Dermis microvascular lymphatic vessel endothelial cell (primary cell): ENCODE measurements at places on chromosomes 7 and 10. TPM values are rescaled to one million over a fixed set of nuclear protein-coding genes. Genes with fewer than 3 reads are reported as not detected.
A peak's percentile ranks its signal among the peaks of the same experiment; 100 is the strongest.

DNA sequence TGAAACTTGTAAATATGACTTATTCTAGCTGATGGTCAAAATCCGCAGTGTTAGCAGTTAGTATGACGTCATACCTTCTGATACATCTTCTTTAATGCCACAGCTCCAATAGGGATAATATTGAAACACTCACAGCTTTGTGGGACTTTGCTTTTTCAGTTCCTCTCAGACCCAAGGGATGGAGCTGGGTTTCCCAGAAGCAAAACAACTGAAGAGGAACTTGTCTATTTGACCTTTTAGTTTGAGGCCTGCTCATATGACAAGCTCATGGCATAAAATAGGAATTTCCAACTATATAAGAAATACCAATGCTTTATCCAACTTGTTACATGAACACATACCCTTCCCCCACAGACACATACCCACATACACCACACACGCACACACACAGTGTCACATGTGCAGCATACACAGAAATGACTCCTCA is 31.6 kb upstream of the C10orf67 start:
- no peak for DNase-seq

- no peak for DNase-seq
Measured at GRCh38 chr7:123961771-123962170, 36.7 kb downstream of the SPAM1 start.

GRCh38 chr10:89954787-89955566 is 253.6 kb downstream of the KIF20B start:
- DNase-seq: no peak

GRCh38 chr7:114087653-114088469 is 169.1 kb upstream of the PPP1R3A start:
- no peak for DNase-seq

- no peak for DNase-seq
Measured at GRCh38 chr10:47127188-47127785, 172.7 kb upstream of the GDF10 start.

GRCh38 chr10:132106431-132106830 is 40.7 kb downstream of the JAKMIP3 start:
- DNase-seq: no peak

DNA sequence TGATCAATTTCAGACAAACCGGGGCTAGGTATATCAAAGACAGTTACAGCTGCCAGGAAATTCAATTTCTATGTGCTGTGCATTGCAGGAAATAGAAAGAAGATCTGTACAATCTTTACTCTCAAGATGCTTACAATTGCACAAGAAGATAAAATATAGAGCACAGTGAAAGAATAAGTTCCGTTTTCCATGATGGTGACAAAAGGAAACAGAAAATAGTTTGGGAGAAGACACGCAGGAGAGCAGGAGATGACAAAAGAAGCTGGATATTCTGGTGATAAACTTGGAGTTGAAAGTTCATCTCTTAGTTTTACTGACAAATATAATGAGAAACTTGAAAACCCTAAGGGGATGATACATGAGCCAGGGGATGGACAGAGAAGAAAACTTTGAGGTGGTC is 646.0 kb downstream of the PARD3 start:
- no peak for DNase-seq

- no peak for DNase-seq
Measured at GRCh38 chr7:125663961-125664360, 734.3 kb upstream of the POT1 start.

- no peak for DNase-seq
Measured at GRCh38 chr10:108346066-108346465, 1181.6 kb upstream of the SORCS1 start.

GRCh38 chr10:128716181-128716580 is 590.0 kb upstream of the MKI67 start:
- DNase-seq: no peak

DNA sequence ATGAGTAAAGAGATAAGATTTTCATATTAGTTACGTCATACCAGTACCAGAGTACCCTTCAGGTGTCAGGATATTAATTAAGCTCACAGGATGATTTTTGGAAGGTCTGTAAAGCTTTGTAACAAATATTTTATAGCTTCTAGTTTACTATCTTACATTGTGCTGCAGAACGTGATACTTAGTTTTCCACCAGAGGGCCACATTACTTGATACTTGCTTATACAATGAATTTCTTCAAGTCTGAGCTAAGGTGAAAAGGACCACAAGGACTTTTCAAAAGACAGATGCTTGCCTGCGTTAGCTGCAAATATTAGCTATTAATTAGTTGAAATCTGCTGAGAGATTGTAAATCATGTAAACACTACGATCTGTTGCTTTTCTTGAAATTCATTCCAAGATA is 12.2 kb downstream of the FOXP2 start:
- peak; percentile 54 for DNase-seq

DNA sequence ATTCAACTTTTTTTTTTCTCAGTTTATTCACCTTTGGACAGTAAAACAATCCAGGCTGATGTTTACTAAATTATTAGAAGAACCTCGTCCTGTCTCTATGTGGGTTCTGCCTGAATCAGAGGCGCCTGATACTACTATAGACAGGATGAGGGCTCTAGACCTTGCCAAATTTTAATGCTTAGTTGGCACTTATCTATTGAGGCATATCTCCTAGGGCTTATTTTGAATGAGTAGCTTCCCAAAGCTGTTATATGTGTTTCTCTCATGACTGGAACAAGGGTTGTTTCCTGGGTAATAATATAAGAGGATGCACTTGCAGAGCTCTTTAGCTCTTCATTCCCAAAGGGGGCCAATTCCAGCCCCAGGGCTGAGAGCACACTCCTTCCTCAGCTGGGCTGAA is 23.6 kb downstream of the HECW1 start:
- no peak for DNase-seq

DNA sequence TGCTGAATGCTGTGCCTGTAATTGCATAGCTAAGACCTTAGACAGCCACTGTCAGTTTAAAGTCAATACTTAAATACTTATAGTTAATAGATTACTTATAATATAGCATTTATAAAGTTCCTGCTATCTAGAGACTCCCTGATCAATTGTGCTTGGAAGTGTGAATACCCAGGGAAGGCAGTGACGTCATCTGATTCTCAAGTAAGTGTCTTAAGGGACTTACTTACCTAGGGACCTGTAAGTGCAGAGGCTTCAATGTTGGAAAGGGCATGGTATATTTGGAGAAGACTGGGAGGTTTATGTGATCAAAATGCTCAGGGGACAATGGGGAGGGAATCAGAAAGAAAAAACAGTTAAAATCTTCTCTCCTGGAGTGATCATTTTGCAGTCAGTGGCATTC is 55.0 kb downstream of the BICC1 start:
- DNase-seq: no peak

The MAGI2 gene
- total RNA-seq: 0.26 and 0.89 TPM in 2 replicates

The OR2A12 gene
- total RNA-seq: not detected in 2 replicates

The PAX4 gene
- total RNA-seq: not detected in 2 replicates

The BEND7 gene
- total RNA-seq: 4.9 and 8.5 TPM in 2 replicates

The PRKCQ gene
- 0.38 and 0.39 TPM in 2 replicates for total RNA-seq

The SUGCT gene
- total RNA-seq: 1.0 and 1.1 TPM in 2 replicates

The SYCE1 gene
- total RNA-seq: under 0.01 TPM in 1 of 2 replicates, not detected in the other
